ENCODE measurements at places on chromosomes 1 and 21. TPM values are rescaled to one million over a fixed set of nuclear protein-coding genes. Genes with fewer than 3 reads are reported as not detected.

The AKIRIN1 gene
- 9.4 TPM for total RNA-seq

The DCLRE1B gene
- 1.8 TPM for total RNA-seq

The ETV3L gene
- not detected for total RNA-seq

The SH2D1B gene
- total RNA-seq: 0.06 TPM

The SLC9C2 gene
- not detected for total RNA-seq

The PARP1 gene
- 54.4 TPM for total RNA-seq

The TNNT2 gene
- 0.74 TPM for total RNA-seq

The UMODL1 gene
- not detected for total RNA-seq

The ADORA1 gene
- total RNA-seq: 16.3 TPM

The SPRR3 gene
- total RNA-seq: not detected

The MYBPH gene
- not detected for total RNA-seq

The FTCD gene
- total RNA-seq: 1.4 TPM

The OXCT2 gene
- total RNA-seq: 0.55 TPM

The CENPF gene
- total RNA-seq: 2.0 TPM

The AK5 gene
- total RNA-seq: 0.35 TPM

The ELF3 gene
- total RNA-seq: 99.3 TPM

The LMX1A gene
- not detected for total RNA-seq

The SYCP1 gene
- not detected for total RNA-seq

The MAP10 gene
- 2.0 TPM for total RNA-seq

The ZNF644 gene
- total RNA-seq: 22.0 TPM

The EPHB2 gene
- 6.2 TPM for total RNA-seq

The PTGFRN gene
- total RNA-seq: 62.0 TPM

The ARMH1 gene
- 1.3 TPM for total RNA-seq

The TSTD1 gene
- total RNA-seq: 43.8 TPM

The CNIH3 gene
- total RNA-seq: 2.7 TPM

The CFAP74 gene
- total RNA-seq: not detected

The C4BPA gene
- 8.8 TPM for total RNA-seq

The MYOC gene
- total RNA-seq: not detected

The SLC30A2 gene
- total RNA-seq: 61.1 TPM

The ERO1B gene
- 104 TPM for total RNA-seq

The LCE1D gene
- total RNA-seq: not detected

The GPR161 gene
- 9.4 TPM for total RNA-seq

The RGS8 gene
- not detected for total RNA-seq

The OR14K1 gene
- not detected for total RNA-seq

The LAMC2 gene
- 2.6 TPM for total RNA-seq

The ACTA1 gene
- not detected for total RNA-seq

The DAB1 gene
- total RNA-seq: 0.40 TPM

The FCRL4 gene
- total RNA-seq: not detected

The CR1L gene
- not detected for total RNA-seq

The NHLH2 gene
- not detected for total RNA-seq

The ERRFI1 gene
- 45.2 TPM for total RNA-seq

The TTC34 gene
- 0.50 TPM for total RNA-seq

The AGT gene
- total RNA-seq: 2.7 TPM

The RAP1GAP gene
- 69.9 TPM for total RNA-seq

The BNIPL gene
- 0.16 TPM for total RNA-seq

The CRABP2 gene
- 5.0 TPM for total RNA-seq

The SLC6A9 gene
- 1.9 TPM for total RNA-seq

The KCNE1 gene
- total RNA-seq: 0.75 TPM

The AMIGO1 gene
- 5.8 TPM for total RNA-seq

The AMY2A gene
- total RNA-seq: 1,431 TPM

The PRRX1 gene
- total RNA-seq: 2.7 TPM

The USH2A gene
- total RNA-seq: 0.24 TPM

The CELA3B gene
- total RNA-seq: 15,716 TPM

The OR6K3 gene
- not detected for total RNA-seq

The CDA gene
- total RNA-seq: not detected

The S100A14 gene
- 3.6 TPM for total RNA-seq

The TCHHL1 gene
- total RNA-seq: not detected

Measured in pancreas (tissue), 10 donors.